ENCODE measurements at places on chromosomes 13 and 19. TPM values are rescaled to one million over a fixed set of nuclear protein-coding genes. Genes with fewer than 3 reads are reported as not detected.

The ZNF600 gene
- total RNA-seq = 5.1 TPM

The ZFR2 gene
- 0.69 TPM for total RNA-seq

The METTL21C gene
- not detected for total RNA-seq

The PSG7 gene
- total RNA-seq = not detected

The NCCRP1 gene
- total RNA-seq = 0.39 TPM

The SLC10A2 gene
- total RNA-seq = not detected

The LILRB3 gene
- total RNA-seq = 9.1 TPM

The CYP4F2 gene
- not detected for total RNA-seq

The MRPS31 gene
- 9.9 TPM for total RNA-seq

The SOX1 gene
- 0.17 TPM for total RNA-seq

The SYNGR4 gene
- not detected for total RNA-seq

The SRRM5 gene
- 0.42 TPM for total RNA-seq

The ZNF665 gene
- total RNA-seq = 3.8 TPM

The MBD3L3 gene
- total RNA-seq = not detected

The ZSWIM4 gene
- 11.6 TPM for total RNA-seq

The ZNF221 gene
- 5.8 TPM for total RNA-seq

The LRFN3 gene
- total RNA-seq = 7.5 TPM

The RFPL4A gene
- not detected for total RNA-seq

The ZNF132 gene
- 6.7 TPM for total RNA-seq

The IL27RA gene
- 5.5 TPM for total RNA-seq

The LPAR6 gene
- total RNA-seq = 8.8 TPM

The LCP1 gene
- total RNA-seq = 15.0 TPM

The GZMM gene
- total RNA-seq = 0.50 TPM

The NDUFB7 gene
- 328 TPM for total RNA-seq

The CYP2F1 gene
- not detected for total RNA-seq

The SHANK1 gene
- 0.42 TPM for total RNA-seq

The ICAM5 gene
- total RNA-seq = 0.33 TPM

The CLEC4M gene
- total RNA-seq = not detected

The LILRA1 gene
- 0.42 TPM for total RNA-seq

The KLF5 gene
- total RNA-seq = 5.2 TPM

The CBARP gene
- total RNA-seq = 0.99 TPM

The SWSAP1 gene
- 1.6 TPM for total RNA-seq

The FAM83E gene
- total RNA-seq = 0.42 TPM

The ZNF555 gene
- total RNA-seq = 7.5 TPM

The FBXO27 gene
- total RNA-seq = 1.2 TPM

The NOVA2 gene
- total RNA-seq = 1.2 TPM

The PCP2 gene
- not detected for total RNA-seq

The RNF225 gene
- not detected for total RNA-seq

The CCDC169 gene
- total RNA-seq = 1.6 TPM

The FUT3 gene
- not detected for total RNA-seq

The ICAM4 gene
- 0.29 TPM for total RNA-seq

The SIGLECL1 gene
- total RNA-seq = not detected
